ENCODE measurements at places on chromosomes 13 and 19.

DNA sequence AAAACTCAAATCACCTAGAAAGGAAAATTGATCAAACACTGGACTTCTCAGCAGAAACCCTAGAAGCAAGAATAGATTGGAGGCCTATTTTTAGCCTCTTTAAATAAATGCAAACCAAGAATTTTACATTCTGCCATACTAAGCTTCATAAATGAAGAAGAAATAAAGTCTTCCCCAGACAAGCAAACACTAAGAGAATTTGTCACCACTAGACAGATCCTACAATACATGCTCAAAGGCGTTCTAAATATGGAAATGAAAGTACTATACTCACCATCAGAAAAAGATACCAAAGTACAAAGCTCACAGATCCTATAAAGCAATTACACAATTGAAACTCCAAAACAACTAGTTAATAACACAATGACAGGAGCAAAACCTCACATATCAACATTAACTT is 578.1 kb downstream of the UQCRFS1 start:
- DNase-seq, result no peak

DNA sequence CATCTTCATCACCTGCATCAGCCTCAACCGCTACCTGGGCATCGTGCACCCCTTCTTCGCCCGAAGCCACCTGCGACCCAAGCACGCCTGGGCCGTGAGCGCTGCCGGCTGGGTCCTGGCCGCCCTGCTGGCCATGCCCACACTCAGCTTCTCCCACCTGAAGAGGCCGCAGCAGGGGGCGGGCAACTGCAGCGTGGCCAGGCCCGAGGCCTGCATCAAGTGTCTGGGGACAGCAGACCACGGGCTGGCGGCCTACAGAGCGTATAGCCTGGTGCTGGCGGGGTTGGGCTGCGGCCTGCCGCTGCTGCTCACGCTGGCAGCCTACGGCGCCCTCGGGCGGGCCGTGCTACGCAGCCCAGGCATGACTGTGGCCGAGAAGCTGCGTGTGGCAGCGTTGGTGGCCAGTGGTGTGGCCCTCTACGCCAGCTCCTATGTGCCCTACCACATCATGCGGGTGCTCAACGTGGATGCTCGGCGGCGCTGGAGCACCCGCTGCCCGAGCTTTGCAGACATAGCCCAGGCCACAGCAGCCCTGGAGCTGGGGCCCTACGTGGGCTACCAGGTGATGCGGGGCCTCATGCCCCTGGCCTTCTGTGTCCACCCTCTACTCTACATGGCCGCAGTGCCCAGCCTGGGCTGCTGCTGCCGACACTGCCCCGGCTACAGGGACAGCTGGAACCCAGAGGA is 2.6 kb downstream of the P2RY11 start:
- DNase-seq, result peak; percentile 46

DNA sequence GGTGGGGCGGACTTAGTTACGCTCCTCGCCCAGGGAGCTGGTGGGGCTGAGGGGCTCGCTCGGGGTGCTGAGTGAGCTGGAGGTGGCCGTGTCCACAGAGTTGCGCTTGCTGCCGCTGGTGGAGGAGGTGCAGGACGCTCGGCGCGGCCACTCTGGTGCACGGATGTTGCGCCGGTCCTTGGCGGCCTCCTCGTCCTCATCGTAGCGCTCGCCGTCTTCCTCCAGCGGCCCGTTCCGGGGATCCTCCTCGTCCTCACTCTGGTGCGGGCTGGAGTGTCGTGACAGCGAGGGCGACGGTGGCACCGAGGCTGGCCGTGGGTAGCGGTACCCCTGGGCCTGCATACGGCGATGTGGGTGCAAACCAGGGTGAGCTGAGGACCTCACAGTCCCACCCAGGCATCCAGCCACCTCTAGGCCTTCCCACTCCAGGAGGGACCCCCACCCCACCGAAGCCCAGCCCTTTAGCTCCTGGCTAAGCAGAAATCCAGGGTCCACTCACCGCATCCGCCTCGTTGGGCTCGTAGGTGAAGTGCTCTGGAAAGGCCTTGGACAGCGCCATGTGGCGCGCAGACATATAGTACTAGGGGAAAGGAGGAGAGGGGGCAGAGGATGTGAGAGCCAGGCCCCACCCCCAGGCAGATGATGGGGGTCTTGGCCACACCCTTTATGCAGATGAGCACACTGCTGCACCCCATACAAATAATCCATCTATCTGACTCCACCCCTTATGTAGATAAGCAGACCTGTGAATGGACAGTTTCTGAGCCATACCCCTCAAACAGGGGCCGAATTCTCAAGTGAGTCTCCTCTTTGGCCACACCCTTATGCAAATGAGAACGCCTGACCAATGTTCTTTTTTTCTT is 4.4 kb downstream of the FTL start:
- peak; percentile 77 for DNase-seq

GRCh38 chr19:45729800-45730290 is 851 bp downstream of the FBXO46 start:
- DNase-seq, result peak; percentile 33

GRCh38 chr13:40969169-40969901 is 49.8 kb downstream of the ELF1 start:
- no peak for DNase-seq

DNA sequence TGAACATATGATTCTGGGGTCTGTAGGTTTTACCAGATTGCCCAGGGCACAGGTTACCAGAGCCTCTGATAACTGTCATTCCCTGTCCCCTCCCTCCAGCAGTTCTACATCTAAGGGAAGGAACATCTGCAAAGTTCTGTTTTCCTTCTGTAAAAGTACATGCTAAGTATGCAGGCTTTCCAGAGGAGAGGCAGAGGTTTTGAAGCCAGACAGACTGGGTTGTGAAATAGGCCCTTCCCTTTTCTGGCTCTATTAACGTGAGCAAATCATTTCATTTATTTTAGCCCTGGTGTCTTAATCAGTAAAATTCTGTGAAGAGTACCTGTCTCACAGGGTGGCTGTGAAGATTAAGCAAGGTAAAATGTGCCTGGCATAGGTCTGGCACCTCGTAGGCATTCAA is 66.1 kb upstream of the C1QTNF9 start:
- DNase-seq, result no peak

DNA sequence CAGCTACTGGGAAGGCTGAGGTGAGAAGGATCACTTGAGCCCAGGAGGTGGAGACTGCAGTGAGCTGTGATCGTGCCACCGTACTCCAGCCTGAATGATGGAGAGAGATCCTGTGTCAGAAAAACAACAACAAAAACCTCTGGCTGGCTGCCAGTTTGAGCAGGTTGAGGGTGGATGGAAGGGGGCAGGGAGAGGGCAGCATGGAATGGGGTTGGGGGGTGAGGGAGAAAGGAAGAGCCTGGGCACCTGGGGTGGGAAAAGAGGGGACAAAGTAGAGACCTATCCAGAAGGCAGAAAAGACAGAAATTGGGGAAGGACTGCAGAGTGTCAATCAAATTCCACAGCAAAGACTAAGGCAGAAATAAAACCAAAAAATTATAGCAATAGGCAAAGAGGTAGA is 4.7 kb downstream of the SLC1A5 start:
- no peak for DNase-seq

Data from GM23338 (cell line).